ENCODE measurements at places on chromosomes 5 and 9. TPM values are rescaled to one million over a fixed set of nuclear protein-coding genes. Genes with fewer than 3 reads are reported as not detected.

Gene CCL27
- polyA plus RNA-seq, result not detected

Gene PTBP3
- 68.3 TPM for polyA plus RNA-seq

Gene NTRK2
- not detected for polyA plus RNA-seq

Gene NEK6
- 35.8 TPM for polyA plus RNA-seq

Gene PRXL2C
- polyA plus RNA-seq, result 9.2 TPM

Gene DCTN3
- 120 TPM for polyA plus RNA-seq

Gene SPATA31D4
- not detected for polyA plus RNA-seq

Gene HACD4
- polyA plus RNA-seq, result 23.9 TPM

Gene MARVELD2
- polyA plus RNA-seq, result not detected

Gene SLCO6A1
- not detected for polyA plus RNA-seq

Gene WDR5
- polyA plus RNA-seq, result 8.7 TPM
